ENCODE measurements at places on chromosomes 16 and 17. TPM values are rescaled to one million over a fixed set of nuclear protein-coding genes. Genes with fewer than 3 reads are reported as not detected.

Gene TNS4
- total RNA-seq = 0.14 TPM

Gene ARSG
- 13.7 TPM for total RNA-seq

Gene G6PC1
- not detected for total RNA-seq

Gene DYNLL2
- 11.9 TPM for total RNA-seq

Gene SLC47A1
- 0.14 TPM for total RNA-seq

Gene KRTAP1-5
- total RNA-seq = 14.2 TPM

Gene VMO1
- 1.8 TPM for total RNA-seq

Gene ATAD5
- 0.88 TPM for total RNA-seq

Gene BCL6B
- total RNA-seq = under 0.01 TPM

Gene AGRP
- not detected for total RNA-seq

Gene PPP1R9B
- 58.0 TPM for total RNA-seq

Gene RAB11FIP4
- 0.44 TPM for total RNA-seq

Gene KRT31
- total RNA-seq = not detected

Gene CIAPIN1
- 50.3 TPM for total RNA-seq

Gene TBC1D3L
- 3.1 TPM for total RNA-seq

Gene LYZL6
- total RNA-seq = not detected

Gene ZSCAN10
- not detected for total RNA-seq

Gene CDK12
- total RNA-seq = 41.4 TPM

Gene TBC1D16
- total RNA-seq = 46.0 TPM

Gene GABARAP
- total RNA-seq = 548 TPM

Gene PSMD7
- 96.4 TPM for total RNA-seq

Gene TNK1
- 0.22 TPM for total RNA-seq

Gene KATNIP
- 28.9 TPM for total RNA-seq

Gene USP36
- total RNA-seq = 43.5 TPM

Gene HBQ1
- not detected for total RNA-seq

Gene TMEM98
- 98.1 TPM for total RNA-seq

Gene KLHL10
- total RNA-seq = not detected

Gene NPIPB13
- total RNA-seq = 0.29 TPM

Gene KRTAP1-1
- not detected for total RNA-seq

Gene SLC38A8
- not detected for total RNA-seq

Gene UBE2Z
- total RNA-seq = 154 TPM

Gene TAC4
- not detected for total RNA-seq

Gene TBCD
- total RNA-seq = 36.9 TPM

Gene MRM3
- total RNA-seq = 18.9 TPM

Gene TBC1D3C
- not detected for total RNA-seq

Gene RNF222
- not detected for total RNA-seq

Gene SHISA6
- total RNA-seq = not detected

Gene CUEDC1
- 12.5 TPM for total RNA-seq

Gene SDR42E2
- under 0.01 TPM for total RNA-seq

Gene TMIGD1
- total RNA-seq = not detected

Gene CCL4
- total RNA-seq = not detected

Gene STH
- total RNA-seq = not detected

Gene SCIMP
- not detected for total RNA-seq

Gene MT1A
- not detected for total RNA-seq

Gene TP53TG3F
- 0.22 TPM for total RNA-seq

Gene TRIM37
- total RNA-seq = 53.4 TPM

Gene GCGR
- not detected for total RNA-seq

Gene ERCC4
- total RNA-seq = 9.0 TPM

Gene WNK4
- 0.44 TPM for total RNA-seq

Gene CDK5R1
- 1.6 TPM for total RNA-seq

Gene KRT33B
- not detected for total RNA-seq

Gene TPSD1
- not detected for total RNA-seq

Gene STX1B
- total RNA-seq = 3.0 TPM

Gene HNF1B
- total RNA-seq = not detected

Measured in placental pericyte (primary cell).